ENCODE measurements at places on chromosomes 5 and 9. TPM values are rescaled to one million over a fixed set of nuclear protein-coding genes. Genes with fewer than 3 reads are reported as not detected.

- no peak for DNase-seq
Measured at GRCh38 chr9:95065224-95065623, 252.3 kb downstream of the FANCC start.

GRCh38 chr9:131277287-131277909 lies 1.1 kb upstream of the FAM78A start:
- DNase-seq, result peak; percentile 50

GRCh38 chr9:78830301-78830700 lies 533.4 kb downstream of the PSAT1 start:
- DNase-seq, result no peak

DNA sequence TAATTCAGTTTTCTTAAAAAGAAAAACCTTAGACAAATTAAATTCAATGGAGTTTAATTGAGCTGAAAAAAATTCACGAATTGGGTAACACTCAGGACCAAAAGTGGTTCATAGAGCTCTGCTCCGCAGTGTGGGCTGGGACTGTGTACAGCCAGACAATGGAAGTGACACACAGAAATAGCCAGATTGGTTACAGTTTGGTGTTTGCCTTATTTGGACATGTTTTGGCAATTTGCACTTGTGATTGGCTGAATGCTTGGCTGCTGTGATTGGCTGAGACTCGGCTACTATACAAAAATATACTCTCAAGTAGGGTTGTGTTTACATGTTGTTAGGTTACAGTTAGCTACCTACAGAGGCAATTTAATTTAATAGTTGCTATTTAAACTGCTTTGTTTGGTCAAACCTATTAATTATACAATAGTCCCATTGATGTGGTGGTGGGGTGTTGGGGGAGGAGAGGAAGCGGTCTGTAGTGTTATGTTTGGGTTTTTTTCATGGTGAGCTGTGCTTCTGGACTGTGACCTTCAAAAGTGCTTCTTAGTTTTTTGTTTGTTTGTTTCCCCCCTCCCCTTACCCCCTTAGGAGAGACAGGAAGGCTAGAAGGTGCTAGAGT lies 95.2 kb downstream of the CNTLN start:
- DNase-seq, result no peak

- DNase-seq, result no peak
Measured at GRCh38 chr5:111733571-111733970, 23.4 kb downstream of the NREP start.

DNA sequence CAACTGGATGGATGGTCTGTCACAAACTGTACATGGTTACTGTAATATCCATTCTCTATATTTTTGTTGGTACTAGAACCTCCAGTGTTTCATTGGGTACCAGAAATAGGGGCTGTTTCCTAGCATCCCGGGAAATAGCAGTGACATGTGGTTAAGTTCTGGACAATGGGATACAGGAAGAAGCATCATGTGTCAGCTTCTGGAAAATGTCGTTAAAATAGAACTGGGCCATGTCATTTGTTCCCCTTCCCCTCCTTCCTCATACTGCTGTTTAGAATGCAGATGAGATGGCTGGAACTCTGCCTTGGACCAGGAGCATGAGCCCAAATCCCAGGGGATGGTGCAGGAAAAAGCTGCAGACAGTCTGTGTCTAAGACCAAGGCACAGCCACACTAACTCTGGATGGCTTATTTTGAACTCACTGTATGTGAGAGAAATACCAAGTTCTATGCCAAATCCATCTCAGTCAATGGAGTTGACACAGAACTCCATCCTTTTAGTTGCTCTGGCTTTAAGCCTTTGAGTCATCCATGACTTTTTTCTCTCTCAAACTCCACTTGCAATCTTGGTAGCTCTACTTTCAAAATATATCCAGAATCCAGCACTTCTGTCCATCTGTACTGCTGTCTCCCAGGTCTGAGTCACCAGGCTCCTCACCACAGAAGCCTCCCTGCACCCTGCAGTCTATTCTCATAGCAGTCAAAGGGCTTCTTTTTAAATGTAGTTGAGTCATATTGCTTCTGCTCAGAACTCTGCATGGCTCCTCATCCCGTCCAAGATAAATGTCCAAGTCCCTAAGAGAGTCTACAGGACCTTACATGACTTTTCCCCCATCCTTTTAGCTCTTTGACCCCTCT lies 184.2 kb downstream of the NSG2 start:
- DNase-seq, result no peak

DNA sequence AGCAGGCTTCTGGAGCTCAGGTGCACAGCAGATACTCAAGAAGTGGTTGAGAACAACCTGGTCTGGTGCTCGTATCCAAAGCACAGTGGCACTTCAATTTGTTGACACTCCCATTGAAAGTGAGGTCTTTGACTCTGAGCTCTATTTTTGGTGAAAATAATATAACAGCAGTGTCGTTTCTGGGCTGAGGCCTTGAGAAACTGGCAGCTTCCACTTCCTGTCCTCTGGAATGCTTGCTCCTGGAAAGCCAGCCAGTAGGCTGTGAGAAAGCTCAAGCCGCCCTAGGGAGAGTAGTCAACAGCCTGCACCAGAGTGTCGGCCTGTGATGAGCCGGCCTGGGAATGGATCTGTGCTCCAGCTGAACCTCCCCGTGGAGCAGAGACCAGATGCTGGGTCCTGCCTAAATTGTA lies 6.8 kb upstream of the SUSD3 start:
- no peak for DNase-seq

DNA sequence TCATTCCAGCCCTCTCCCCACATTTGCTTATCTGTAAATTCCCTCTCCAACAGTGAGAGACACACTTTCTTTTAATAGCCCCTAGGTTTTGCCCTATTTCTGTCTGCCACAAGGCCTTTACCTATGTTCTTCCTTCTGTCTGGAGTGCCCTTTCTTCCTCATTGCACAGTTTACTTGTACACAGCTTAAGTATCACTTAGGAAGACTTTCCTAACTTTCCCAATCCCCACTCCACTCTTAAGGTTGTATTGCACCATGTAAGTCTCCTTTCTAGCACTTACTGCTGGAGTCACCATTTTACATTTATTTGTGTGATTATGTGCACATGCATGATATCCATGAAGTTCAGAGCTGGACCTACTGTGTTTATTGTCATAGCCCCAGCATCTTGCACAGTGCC lies 10.8 kb upstream of the CKMT2 start:
- no peak for DNase-seq

DNA sequence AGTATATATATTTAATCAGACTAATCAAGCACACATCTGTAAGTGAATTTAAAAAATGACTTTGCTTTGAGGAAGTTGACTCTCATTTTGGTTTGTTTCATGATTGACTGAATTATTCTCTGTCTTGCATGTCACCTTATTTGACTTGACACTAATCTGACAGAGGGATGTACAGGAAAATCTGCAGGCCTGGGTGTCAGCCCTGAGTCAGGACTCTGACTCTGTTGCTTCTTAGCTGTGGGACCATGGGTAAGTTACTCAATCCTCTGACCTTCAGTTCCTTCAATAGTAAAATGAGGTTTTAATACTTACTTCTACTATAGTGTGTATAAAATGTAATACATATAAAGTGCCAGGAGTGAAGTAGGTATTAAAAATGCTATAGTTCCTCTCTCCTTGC lies 415.9 kb downstream of the ARHGEF28 start:
- DNase-seq, result no peak

DNA sequence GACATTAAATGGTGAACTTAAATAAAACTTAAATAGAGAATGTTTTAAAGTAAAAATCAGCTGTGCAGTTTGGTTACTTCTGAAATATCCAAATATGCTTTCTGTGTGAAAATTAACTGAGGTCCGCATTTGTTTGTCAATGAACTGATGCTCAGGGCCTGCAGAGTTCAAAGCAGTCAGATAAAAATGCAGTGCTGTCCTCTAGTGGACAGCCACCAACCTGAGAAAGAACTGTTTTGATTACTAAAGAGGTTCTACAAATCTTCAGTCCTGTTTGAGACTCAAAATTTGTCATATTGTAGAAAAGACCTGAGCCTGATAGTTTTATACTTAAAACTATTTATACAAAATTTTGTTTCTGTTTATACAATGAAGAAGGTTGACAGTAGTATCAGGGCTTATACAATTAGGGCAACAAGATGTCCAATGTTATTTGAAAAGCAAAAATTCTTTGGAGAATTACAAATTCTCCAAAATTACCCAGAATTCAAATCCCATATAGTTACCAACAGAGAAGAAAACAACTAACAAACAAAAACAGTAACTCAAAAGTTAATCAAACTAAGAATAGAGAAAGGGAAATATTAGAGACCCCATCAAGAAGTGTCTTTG lies 232.3 kb upstream of the TBCA start:
- DNase-seq, result peak; percentile 14

Gene SPINK6
- total RNA-seq, result not detected

Gene SLC4A9
- not detected for total RNA-seq
